ENCODE measurements at places on chromosomes 13 and 19. TPM values are rescaled to one million over a fixed set of nuclear protein-coding genes. Genes with fewer than 3 reads are reported as not detected.

- no peak for DNase-seq
These were observed 59.7 kb downstream of the SIPA1L3 start for GRCh38 chr19:37966662-37967231.

- peak; percentile 10 for DNase-seq
These were observed 7.9 kb downstream of the MLLT1 start for GRCh38 chr19:6271721-6272410.

DNA sequence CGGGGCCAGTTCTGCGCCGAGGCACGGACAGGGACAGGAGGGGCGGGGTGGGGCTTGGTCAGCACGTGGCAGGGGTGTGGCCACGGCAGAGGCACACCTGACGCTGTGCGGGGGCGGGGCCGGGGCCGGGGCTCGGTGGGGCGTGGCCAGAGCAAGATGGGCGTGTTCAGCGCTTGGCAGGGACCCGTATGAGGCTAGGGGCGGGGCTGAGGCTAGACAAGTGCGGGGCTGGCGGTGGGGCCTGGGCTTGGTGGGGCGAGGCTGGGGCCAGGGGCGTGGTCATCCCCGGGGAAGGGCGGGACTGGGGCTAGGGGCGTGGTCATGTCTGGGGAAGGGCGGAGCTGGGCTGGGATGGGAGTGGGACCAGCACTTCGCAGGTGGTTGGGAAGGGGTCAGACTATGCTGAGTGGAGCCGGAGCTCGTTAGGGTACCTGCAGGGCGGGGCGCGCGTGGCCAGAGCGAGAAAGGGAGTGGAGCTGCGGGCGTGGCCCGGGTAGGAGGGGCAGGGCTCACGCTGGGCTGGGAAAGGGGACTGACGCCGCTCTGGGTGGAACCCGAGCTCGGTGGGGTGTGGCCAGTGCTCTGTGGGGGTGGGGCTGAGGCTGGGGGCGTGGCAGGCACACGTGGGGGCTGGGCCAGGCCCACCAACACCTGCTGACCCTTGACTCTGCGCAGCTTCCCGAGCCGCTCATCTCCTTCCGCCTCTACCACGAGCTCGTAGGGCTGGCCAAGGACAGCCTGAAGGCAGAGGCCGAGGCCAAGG is 12.8 kb downstream of the POLR2E start:
- DNase-seq: no peak

Gene PSPN
- 0.90 TPM for total RNA-seq

- no peak for DNase-seq
These were observed 289.5 kb downstream of the SHISA2 start for GRCh38 chr13:25762281-25762680.

Gene TRPC4
- total RNA-seq: 0.19 TPM

Gene CD33
- total RNA-seq: 7.9 TPM

Gene LILRB5
- 1.3 TPM for total RNA-seq

DNA sequence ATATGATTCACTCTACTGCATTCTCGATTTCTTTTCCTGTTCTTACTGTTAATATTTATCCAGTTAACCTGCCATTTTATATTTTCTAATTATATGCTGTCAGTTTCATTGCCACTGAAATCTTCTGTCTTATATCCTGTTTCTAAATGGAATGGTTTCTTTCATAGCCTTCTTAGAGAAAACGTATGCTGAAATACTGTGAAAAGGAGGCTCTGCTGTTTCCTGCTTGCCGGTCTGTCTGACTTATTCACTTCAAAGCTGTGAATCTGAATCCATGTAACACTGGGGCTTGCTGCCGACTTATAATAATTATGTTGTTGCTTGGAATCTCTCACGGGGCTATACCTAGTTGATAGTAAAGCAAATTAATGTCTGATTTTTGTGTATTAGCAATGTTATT is 80.0 kb downstream of the GPR12 start:
- DNase-seq: no peak

Gene TGFBR3L
- total RNA-seq: 0.19 TPM

Gene GPR4
- 0.09 TPM for total RNA-seq

DNA sequence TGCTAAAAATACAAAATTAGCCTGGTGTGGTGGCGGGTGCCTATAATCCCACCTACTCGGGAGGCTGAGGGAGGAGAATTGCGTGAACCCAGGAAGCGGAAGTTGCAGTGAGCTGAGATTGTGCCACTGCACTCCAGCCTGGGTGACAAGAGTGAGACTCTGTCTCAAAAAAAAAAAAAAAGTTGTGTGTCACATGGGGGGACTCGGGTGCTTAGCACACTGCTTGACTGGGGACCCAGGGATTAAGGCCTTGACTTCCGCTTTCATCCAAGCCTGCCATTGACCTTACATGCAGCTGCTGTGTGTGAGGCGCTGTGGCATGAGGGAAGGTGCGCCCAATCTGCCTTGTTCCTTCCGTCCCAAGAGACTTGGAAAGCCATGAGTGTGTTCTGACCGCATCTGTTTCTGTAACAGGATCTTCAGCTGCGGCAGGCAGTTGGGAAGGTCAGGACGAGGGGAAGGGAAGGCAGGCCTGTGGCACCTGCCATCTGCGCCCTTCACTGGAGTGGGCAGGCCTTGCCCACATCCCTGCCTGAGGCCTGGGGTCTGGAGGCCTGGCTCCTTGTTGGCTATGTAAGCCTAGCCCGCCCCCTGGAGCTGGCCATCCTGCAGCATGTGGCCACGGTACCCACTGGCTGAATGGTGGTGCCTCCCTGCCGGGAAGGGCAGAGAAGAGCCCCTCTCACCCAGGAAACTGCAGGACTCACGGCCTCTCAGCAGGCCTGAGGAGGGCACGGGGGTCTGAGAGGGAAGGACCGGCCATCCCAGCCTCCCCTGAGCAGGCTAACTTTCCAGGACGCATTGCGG is 23.0 kb downstream of the PPP1R37 start:
- no peak for DNase-seq

DNA sequence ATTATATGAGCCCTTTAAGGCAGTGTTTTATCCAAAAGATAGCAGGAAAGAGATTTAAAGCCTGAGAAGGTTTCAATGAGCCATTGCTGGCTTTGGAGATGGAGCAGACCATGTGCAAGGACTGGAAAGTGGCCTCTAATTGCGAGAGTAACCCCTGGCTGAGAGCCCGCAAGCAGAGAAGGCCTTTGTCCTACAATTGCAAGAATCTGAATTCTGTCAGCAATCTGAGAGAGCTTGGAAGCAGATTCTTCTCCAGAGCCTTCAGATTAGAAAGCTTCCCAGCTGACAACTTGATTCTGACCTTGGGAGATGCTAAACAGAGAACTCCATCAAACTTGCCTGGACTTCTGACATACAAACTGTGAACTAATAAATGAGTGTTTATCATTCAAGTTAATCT is 528.7 kb upstream of the KLF12 start:
- DNase-seq: no peak

Gene FBXO17
- 3.8 TPM for total RNA-seq

DNA sequence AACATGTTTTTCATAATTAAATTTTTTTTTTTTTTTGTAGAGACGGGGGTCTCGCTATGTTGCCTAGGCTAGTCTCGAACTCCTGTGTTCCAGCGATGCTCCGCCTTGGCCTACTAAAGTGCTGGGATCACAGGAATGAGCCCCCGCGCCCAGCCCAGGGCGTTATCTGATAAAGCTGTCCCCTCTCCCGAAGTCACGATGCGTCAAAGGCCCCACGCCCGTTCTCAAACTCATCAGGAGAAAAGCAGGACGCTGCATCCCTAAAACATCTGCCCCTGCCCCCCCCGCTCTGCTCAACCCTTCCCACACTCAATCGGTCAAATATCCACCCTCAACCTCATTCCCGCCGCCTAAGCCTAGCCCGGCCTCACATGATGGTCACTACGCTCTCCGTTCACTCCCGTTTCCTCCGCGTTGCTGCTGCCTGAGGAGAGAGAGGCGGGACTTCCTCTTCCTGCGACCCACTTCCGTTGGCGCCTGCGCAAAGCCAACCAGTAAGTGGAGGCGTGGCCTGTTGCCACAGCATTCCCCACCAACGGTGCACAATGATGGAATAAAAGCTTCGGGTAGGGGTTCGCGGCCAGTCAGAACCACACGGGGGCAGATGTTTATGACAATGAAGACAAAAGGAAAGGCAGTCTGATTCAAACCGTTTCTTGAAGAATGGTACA is at the start of gene SNRPD2:
SNRPD2 (minus strand) TSS at position 438 of the 671 bp plus-strand sequence; CDS start at position 373, 65 bp downstream.
- peak; percentile 96 for DNase-seq

DNA sequence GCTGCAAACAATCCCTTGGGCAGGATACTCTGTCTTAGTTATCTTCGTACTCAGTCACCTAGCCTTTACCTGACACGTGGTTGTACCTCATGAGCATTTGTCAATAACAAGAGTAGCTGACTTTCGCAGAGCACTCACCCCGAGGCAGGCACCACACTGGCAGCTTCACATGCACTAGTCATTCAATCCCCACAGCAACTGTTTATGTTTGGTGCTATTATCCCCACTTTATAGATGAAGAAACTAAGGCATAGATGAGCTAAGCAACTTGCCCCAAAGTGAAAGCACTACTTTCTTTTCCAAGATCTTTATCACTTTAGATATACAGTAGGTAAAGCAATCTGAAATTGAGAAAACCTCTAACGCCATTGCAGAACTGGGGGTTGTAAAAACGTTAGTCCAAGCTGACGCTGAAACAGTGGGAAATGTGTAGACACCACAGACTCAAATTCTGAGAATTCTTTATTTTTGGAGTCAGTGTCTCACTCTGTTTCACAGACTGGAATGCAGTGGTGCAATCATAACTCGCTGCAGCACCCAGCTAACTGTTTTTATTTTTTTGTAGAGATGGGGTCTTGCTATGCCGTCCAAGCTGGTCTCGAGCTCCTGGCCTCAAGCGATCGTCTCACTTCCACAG is 446.0 kb downstream of the FOXO1 start:
- no peak for DNase-seq

- no peak for DNase-seq
These were observed 5.3 kb downstream of the DMKN start for GRCh38 chr19:35508129-35508528.

Gene LGALS14
- total RNA-seq: 0.14 TPM

Gene CGB8
- total RNA-seq: 0.14 TPM

DNA sequence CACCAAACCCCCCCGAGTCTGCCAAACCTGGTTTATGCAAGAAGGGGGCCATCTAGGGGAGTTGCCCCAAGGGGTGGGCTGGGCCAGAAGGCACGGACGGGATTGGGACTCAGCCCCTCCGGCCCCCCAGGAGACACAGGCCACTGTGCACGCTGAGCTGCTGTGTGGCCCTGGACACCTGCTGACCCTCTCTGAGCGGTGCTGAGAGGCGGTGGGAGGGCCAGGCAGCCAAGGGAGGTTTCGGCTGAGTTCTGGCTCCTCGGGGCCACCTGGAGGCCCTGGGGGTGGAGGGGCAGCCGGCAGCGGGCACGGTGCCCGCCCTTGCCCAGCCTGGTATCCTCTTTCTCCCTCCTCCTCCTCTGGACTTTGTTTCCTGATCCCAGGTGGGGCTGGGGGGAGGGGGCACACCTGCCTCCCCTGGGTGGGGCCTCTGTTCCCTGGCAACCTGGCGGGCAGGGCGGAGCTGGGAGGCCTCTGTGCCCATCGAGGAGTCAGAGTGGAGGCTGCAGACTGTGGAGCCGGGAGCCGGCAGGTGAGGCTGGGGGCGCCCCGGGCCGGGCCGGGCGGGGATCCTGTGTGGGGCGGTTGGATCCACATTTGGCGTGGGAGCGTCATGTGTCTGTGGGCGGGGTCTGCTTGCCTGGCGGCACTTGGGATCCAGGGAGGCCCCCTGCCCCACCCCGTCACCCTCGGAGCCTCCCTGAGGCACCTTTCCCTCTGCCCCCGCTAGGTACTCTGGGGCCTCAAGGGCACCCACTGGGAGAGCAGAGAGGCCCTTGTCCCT is at the start of gene MISP:
MISP (plus strand) TSS at position 473 of the 784 bp plus-strand sequence. CDS start 5,835 bp downstream, outside the sequence.
- DNase-seq: no peak

Gene TINCR
- 0.19 TPM for total RNA-seq

Gene PTPRH
- total RNA-seq: 0.28 TPM

Gene ZNF443
- 9.5 TPM for total RNA-seq

DNA sequence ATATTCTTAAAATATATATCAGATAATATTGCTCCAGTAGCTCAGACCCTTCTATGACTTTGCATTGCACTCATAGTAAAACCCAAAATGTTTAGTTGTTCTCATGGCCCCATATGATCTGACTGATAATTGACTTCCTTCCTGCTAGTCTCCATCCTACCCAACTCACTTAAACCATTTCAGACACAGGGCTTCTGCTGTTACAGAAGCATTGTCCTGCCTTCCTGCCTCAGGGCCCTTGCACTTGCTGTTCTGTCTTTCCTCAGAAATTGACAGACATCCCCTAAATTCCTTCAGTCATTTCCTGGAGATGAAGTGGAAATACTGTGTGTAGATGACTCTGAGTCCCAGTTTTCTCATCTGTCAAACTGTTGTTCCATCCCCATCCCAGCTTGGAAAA is 19.7 kb downstream of the FBXL12 start:
- no peak for DNase-seq

DNA sequence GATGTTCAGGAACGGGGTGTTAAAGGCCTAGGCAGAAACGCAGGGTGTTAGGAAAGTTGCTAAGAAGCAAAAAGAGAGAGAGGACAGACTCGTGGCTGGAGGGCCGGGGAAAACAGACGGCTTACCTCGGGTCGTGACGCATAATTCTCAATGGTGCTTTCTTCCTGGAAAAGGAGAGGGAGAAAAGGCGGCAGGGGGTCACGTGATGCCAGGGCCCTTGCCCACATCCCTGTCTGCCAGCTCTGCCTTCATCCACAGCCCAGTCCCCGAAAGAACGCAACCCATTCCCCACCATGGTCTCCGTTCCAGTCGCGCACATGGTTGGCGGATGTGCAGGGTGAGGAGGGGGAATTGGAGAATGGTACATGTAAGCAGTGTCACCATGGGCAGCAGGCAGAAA is 1.6 kb downstream of the KRTDAP start:
- DNase-seq: no peak

GRCh38 chr19:49664171-49665035 is 1.3 kb downstream of the IRF3 start:
- DNase-seq: peak; percentile 88

Gene MYCBP2
- total RNA-seq: 65.3 TPM

- no peak for DNase-seq
These were observed 17.3 kb upstream of the AKT2 start for GRCh38 chr19:40302224-40303011.

All from thymus (tissue), 14 donors.